ENCODE measurements at places on chromosomes 7 and 10.

- DNase-seq = no peak
Observed at GRCh38 chr7:81632418-81632817, 137.4 kb downstream of the HGF start.

DNA sequence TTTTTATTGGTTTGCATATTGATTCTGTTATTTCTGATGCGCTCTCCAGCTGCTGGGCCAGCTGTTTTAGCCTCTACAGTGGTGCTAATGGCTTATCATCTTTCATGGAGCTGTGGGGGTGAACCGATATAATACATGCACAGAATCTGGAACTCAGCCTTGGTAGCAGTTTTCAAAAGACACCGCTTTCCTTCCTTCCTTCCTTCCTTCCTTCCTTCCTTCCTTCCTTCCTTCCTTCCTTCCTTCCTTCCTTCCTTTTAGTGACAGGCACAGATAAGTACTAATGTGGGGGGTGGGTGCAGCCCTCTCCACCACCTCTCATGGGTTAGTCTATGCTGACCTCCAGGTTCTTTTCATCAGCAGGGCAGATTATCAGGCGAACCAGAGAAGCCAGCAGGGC lies 31.9 kb upstream of the C10orf53 start:
- no peak for DNase-seq

GRCh38 chr7:130409712-130410072 lies 29.4 kb downstream of the CPA1 start:
- no peak for DNase-seq

DNA sequence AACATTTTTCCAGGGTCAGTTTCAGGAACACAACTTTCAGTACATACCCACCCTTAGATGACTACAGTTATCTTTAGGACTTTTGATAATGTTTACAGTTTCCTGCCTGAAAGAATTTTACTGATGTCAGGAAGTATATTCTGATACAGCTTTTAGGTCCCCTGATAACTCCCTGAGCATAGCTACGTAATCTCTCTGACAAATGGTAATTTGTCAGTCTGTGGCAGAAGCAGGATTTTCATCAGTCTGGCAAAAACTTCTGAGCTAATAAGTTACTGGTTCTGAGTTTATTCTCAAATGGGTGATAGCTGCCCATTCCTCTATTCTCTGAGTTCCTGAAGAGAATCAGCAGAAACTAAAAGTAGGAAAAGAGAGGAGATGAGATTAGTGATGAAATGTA lies 270.1 kb upstream of the MTPN start:
- no peak for DNase-seq

DNA sequence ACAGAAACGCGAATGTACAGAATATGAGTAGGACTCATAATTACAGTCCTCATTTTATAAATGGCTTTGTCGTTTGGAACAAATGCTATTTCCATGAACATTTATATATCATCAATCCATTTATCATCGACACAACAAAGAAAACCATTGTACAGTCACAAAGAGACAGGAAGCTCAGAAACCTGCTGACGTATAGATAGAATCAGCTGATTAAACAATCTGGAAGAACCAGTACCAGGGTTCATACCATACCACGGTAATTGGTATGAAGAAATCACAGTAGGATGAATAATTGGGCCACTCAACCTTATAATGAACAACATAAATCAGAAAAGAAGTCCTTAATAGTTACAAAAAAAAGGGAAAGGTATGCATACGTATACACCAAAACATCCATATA lies 295.0 kb downstream of the PARD3 start:
- DNase-seq = no peak

DNA sequence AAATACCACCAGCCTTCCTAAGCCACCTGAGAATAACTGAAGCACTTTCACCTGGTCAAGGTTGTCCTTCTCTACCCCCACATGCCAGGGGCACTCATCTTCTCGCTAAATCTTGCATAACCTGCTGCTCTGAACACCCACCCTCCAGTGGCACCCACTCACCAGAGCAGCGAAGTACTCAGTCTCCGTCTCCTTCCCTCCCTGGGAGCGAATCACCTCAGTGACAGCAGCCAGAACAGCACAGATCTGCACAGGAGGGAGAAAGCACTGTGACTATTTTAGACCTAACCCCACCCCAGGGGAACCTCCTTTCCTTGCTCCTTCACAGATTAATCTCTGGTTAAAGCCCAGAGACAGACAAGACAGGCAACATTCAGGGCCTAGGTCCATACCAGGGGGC lies 5.1 kb downstream of the RRP12 start:
- DNase-seq = no peak

DNA sequence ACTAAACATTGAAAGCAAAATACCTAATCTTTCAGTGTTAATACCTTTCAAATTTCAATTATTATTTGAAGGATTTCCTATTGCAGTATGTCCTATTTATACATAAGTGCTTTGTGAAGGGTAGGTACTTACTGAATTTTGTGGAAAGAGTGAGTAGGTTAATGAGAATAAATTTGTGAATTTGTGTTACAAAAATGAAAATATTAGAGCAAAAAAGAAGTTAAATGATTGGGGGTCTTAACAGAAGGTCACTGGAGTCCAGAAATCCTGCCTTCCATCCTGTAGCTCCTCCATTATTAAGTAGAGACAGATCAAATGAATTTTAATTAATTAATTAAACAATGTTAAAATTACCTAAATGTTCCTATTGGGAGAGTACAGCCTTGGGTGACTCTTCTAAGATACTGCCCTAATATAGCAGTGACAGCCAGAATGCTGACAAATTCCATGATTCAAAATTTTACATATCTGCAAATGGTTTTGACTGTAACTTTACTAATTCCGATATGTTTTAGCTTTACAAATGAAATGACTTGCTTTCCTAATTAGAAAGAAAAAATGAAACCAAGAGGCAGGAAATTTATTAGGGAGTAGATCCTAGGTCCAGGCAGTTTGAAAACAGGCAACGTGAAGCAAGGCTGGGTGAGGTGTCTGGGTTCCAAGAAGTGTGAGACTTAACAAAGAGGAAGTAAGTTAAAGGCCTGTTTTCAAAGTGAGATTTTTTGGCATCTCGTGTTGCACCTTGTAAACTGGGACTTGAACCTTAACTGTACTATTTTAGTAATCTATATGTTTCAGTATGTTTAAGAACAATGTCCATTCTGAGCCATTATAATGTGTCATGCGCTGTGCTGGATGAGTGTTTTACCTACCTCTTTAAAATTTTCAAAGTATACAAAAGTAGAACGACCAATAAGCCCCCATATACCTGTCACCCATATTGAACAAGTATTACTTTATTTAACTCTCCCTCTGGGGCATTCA lies 1.5 kb downstream of the PIK3CG start:
- no peak for DNase-seq

DNA sequence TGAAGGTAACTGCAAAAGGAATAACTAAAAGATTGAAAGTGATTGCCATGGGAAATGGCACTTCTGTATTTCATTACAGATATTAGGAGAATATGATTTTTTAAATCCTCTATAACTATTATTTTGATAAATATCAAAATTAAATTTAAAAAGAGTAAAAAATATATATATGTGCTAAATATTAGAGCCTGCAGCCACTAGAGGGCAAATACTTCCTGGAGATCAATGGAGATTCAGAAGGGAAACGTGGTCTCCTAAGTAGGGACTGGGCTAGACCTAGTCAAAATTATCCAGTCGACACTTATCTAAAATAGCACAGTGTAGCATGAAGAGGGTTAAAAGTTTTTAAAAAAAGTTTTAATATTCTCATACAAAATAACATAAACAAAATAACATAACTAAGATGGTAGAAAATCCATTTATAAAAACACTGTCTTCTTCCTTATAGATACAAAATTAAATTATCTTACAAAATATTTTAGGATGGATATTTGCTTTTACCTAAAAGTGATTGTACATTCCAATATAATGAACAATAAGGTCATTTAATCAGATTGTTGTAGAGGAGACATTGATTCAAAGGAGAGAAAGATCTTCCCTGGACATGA lies 434.3 kb downstream of the MDFIC start:
- DNase-seq = no peak

- DNase-seq = no peak
Observed at GRCh38 chr10:33252324-33252723, 82.1 kb downstream of the NRP1 start.

- no peak for DNase-seq
Observed at GRCh38 chr7:7761974-7762779, 43.8 kb upstream of the RPA3 start.

DNA sequence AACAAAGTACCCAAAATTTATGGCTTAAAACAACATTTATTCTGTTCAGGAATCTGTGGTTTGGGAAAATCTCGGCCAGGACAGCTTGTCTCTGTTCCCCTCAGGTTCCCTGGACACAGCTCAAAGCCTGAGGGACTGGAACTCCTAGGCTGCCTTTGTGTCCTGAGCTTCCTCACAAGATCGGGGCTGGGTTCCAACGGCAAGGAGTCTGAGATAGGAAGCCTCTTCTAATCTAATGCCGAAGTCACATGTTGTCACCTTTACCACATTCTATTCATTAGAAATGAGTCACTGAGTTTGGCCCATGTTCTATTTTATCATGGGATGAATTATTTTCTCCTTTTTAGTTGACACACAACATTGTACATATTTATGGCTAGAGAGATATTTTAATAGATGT lies 80.5 kb downstream of the ANKRD26 start:
- no peak for DNase-seq

DNA sequence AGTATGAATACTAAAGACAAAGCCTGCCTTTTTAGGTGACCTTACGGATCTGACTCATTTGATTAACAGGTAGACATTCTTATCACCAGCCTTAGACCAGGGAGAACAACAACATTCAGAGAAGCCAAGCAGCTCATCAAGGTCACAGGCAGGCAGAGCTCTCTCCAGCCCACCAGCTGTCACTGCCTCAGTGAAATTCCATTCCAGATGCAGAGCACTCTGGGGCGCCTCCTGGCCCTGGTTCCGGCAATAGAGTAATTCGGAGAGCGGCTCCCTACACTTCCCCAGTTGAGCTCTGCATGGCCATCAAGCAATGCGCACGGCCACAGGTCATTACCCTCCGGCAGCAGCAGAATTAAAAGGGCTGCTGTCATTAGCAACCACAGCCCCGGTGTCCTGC lies 164.7 kb downstream of the TCERG1L start:
- DNase-seq = no peak

- DNase-seq = no peak
Observed at GRCh38 chr10:103745341-103746247, 109.8 kb downstream of the SH3PXD2A start.

DNA sequence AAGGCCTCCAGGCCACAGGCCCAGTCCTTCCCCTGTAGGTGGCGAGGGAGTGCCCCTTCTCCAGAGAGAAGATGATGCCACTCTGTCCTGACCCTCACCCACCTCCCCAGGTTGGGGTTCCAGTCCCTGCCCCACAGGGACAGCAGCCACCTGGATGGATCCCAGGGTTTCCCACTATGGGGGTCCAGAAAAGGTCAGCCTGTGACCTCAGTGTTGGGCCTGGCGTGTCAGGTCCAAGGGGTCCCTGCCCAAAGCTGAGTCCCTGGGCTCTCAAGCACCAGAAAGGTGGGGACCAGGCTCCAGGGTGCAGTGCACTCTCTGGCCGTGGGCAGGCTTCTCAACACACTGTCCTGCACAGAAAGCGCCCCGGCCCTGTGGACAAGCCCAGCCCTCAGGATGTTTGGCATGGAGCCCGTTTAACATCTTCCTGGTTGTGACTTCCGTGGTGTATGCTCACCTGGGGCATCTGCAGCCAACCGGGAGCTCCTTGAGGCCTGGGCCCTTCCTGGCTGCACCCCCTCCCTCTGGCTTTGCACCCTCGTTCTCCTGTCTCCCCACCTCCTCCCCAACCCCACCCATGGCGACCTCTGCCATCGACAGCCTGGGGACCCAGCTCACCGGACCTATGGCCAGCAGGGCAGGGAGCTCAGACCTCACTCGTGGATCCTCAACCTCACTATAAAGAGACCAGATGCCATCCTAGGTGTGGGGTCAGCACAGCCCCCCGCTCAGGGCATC lies 58.3 kb upstream of the PPP2R2D start:
- DNase-seq = no peak

DNA sequence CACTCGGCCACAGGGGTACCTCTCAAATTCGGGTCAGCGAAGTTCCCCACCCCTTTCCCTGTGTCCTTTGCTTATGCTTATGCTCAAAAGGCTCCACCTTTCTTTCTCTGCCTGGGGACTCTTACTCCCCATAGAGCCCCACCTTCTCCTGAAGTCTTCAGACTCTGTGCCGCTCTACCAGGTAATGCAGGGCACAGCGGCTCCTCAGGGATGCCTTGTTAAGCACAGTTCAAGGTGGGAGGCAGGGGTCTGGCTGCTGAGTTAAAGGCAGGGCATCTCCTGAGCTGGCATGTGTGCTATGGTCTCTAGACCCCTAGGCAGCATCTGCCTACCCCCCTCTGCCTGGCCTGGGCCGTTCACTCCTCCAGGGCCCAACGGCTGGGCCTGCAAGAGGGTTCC lies 3.0 kb upstream of the CXCL12 start:
- no peak for DNase-seq

GRCh38 chr7:18496341-18496700 lies 772 bp downstream of the HDAC9 start:
- DNase-seq = no peak

DNA sequence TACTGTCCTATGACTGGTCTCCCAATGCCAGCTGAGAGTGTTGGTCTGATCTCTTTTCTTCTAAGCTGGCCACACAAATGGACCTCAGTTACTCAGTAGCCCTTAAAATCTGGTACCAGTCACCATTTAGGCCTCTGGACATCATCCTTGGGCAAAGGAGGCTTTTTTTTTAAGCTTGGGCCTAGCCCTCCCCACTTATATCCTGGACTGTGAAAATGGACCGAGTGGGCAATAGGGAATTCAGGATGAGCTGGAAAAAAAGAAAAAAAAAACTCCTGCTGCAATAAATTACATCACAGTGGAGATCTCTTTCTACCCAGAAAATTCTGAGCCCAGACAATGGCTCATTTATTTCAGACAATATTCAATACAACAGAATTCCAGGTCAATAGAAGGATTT lies 68.4 kb downstream of the PARP12 start:
- DNase-seq = no peak

GRCh38 chr10:105509517-105509916 lies 868.4 kb downstream of the SORCS3 start:
- no peak for DNase-seq

DNA sequence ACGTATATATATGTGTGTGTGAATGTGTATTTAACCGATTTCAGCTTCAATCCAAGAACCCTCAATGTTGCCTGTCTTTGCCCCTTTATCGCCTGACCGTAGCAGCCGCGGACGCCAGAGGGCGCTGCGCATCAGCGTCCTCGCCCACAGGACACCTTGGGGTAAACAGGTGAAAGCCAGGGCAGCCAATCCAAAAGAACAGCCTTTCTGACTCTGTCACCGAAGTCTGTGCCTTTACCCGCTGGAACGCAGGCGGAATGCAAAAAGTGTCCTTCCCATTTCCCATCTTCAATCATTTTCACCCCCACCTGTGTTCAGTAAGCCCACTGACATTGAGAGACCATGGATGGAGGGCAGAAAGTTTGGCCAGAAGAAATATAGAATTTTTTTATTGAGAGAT lies 3.6 kb downstream of the NXPH1 start:
- no peak for DNase-seq

Data from HS-27A (cell line).